Neural crest cell (in vitro differentiated cells): ENCODE measurements at places on chromosomes 2 and 18. TPM values are rescaled to one million over a fixed set of nuclear protein-coding genes. Genes with fewer than 3 reads are reported as not detected.

Gene PEX13
- 25.2 and 26.9 TPM in 2 replicates for total RNA-seq

Gene REG3A
- not detected in 2 replicates for total RNA-seq

Gene IFIH1
- 0.23 and 0.27 TPM in 2 replicates for total RNA-seq

Gene GKN2
- total RNA-seq = not detected in 2 replicates

Gene TPGS2
- total RNA-seq = 175 and 179 TPM in 2 replicates

Gene ASXL3
- total RNA-seq = 14.5 and 18.2 TPM in 2 replicates

Gene SH3BP4
- 32.1 and 37.1 TPM in 2 replicates for total RNA-seq

Gene CASP10
- total RNA-seq = not detected in 2 replicates

Gene GTF2A1L
- total RNA-seq = not detected in 2 replicates

Gene OTOS
- not detected in 2 replicates for total RNA-seq

Gene ASB18
- total RNA-seq = not detected in 2 replicates
